ENCODE measurements at places on chromosomes 1 and 21.
A peak's percentile ranks its signal among the peaks of the same experiment; 100 is the strongest.

GRCh38 chr1:165645654-165646366, 14.8 kb downstream of the MGST3 start:
- DNase-seq: no peak

DNA sequence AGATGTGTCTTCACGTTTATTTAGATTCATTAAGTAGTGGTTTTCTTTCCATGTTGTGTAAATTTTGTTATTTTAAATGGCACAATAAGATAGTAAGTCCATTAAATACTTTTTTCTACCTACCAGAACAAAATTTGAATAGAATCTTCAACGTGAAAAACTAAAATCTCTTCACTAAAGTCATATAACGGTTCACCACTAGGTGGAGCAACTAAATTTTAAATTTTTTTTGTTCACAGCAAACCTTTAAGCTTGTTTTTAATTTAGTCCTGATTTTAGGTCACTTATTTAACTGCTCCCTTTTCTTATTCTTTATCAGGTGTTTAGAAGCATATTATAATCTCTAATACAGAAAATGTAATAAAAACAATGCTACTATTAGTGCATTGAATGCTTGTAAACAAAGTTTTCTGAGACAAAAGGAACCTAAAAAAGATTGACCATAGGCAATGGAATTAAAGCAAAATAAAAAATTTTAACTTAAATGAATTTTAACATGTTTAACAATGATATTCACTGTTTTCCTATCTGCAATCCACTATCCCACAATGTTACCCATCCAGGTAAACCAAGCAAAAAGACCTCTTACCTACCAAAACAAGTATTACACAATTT, 28.3 kb upstream of the PKN2 start:
- peak; percentile 25 for DNase-seq

- no peak for DNase-seq
Observed at GRCh38 chr1:217274416-217274815, 356.5 kb downstream of the GPATCH2 start.

DNA sequence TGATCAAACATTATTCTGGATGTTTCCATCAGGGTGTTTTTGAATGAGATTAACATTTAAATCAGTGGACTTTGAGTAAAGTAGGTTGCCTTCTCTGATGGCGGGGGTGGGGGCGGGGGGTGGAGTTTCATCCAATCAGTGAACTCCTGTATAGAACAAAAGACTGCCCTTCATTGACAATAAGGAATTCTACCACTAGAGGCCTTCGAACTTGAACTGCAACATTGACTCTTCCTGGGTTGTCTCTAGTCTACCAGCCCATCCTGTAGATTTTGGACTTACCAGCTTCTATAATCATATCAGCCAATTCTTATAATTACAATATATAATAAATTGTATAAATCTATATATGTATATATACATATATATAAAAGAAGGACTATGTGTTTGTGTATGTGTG, 520.4 kb upstream of the CXADR start:
- no peak for DNase-seq

DNA sequence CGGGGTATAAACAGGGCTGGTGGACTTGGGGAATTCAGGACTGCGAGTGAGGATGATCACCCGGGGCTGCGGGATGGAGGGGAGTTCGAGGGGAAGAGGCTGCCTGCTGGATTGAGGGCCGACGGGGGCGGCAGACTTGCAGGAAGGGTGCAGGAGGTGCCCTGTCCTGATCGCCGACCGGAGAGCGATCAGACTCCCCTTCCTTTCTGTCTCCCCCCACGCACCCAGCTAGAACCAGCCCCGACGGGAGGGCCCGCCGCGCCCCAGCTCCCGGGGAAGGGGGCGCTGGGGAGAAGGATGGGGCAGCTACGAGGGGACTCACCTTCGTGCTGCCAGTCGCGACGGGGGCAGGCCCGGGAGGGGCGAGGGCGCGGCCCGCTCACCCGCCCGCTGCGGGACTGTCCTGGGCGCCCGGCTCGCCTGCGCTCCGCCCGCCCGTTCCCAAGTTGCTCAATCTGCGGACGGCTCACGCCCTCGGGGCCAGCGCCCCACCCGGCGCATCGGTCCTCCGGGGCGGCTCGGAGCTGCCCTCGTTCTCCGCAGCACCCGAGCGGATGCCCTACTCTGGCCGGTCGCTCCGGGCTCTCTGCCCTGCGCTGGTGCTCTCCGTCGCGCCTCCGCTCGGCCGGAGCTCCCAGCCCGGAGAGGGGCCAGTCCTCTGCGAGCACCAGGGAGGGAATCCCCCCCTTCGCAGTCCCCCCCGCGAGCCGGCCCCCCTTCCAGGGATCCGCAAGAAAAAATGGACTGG, at the start of gene RSPO1:
RSPO1 (minus strand) TSS at position 649 of the 748 bp plus-strand sequence. CDS start 5,231 bp downstream, outside the sequence.
- DNase-seq: peak; percentile 78

DNA sequence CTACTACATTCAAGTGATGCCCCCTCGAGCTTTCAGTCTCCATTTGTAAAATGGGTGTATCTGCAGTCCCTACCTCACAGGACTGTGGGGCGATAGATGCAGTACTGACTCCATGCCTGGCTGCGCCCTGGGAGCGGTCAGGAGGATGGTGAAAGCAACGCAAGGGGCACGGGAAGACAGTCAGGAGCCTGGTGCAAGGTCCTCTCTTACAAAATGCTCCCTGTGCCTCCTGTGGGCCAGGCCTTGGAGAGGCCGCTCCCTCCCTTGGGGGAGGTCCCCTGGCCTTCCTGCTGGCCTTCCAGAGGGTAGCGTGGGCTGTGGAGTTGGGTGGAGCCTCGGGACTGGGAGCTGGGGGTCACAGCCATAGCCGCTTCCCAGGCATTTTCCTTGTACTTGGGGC, 21.6 kb downstream of the FAM151A start:
- DNase-seq: no peak

GRCh38 chr1:209895709-209896108, 42.3 kb upstream of the SYT14 start:
- DNase-seq: no peak

Measured in kidney (tissue), 22 donors.